ENCODE measurements at places on chromosomes 3 and 15.

GRCh38 chr15:46383978-46384377 is 749.1 kb downstream of the SQOR start:
- no peak for DNase-seq

GRCh38 chr3:70249509-70250160 is 62.8 kb downstream of the MDFIC2 start:
- DNase-seq: no peak

- DNase-seq: no peak
Measured at GRCh38 chr15:92881211-92881754, 18.8 kb upstream of the CHD2 start.

GRCh38 chr15:36844534-36844998 is 255.8 kb downstream of the MEIS2 start:
- no peak for DNase-seq

DNA sequence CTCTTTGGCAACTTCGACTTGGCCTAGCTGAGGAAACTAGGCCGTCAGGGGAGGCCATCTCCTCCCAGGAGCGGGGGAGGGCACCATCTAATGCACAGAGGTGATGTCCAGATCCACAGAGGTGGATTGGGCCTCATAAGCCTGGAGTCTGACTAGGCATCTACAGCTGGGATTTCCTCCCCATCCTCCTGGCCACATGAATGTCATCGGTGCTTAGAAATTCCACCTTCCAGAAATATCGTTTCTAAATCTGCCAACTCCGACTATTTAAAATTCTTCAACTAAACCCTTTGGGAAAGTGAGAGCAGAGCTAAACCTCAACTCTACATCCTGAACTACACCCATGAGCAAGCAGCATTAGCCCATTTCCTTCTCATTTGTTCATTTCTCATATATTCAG is 118.7 kb downstream of the WNT5A start:
- DNase-seq: no peak
